Effector memory CD4-positive, alpha-beta T cell (primary cell): ENCODE measurements at places on chromosomes 16 and 17.

DNA sequence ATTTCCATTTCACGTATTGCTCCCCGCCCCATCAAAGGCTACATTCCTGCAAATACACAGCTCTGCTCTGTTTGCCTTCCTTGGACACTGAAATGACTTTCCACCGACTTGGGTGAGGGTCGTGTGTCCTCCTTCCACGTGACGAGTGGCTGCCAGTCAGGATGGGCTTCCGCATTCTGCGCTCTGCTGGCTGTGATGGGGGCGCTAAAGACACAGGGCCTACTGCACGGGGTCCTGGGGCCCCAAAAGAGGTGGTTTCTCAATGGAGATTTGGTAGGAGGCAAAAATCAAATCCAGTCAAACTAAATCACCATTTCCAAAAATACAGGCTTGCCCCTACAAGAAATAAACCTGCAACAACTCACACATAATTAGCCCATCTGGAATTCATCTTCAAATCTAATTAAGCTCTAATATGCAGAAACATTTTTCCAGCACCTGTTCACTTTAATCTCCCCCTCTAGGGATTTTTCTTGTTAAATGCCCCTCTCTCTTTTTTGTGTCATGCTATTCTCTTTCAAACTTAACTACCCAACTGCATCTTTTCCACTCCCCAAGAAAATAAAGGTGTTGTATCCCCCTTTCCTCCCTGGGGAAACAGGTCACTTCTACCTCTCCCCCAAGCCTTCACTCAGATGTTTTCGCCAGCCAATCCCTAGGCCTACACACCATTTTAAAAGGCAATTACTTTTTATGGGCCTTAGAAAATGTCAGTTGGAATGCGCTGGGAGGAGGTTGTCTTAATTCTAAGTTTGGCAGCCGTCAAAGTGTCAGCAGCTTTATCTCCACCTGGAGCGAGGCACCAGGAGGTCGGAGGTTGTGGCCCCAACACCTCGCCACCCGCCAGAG lies 21.9 kb upstream of the FAAP100 start:
- DNase-seq = no peak

DNA sequence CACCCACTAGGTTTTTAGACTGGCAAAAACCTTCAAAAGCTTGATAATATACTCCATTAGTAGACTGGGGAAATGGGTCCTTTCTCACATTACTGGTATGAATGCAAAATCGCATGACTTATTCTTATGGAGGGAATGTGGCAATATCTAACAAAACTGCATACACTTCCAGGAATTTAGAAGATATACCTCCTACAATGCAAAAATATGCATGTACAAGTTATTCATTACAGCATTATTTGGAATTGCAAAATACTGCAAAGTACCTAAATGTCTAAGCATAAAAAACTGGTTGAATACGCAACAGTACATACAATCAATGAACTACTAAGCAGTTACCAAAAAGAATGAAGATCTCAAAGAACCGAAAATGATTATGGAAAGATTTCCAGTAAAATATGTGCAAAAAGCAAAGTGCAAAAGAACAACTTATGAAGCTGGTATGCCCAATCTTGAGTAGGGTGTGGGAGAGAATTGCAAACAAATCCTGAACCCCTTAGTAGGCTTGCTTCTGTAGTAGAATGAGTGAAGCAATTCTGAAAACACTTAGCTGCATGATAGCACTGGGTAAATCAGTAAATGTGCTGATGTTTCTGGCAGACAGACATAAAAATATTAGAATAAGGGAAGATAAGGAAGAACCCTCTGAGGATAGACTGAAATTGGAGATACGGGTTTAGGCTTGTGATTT lies 180.1 kb downstream of the PARN start:
- DNase-seq = no peak

DNA sequence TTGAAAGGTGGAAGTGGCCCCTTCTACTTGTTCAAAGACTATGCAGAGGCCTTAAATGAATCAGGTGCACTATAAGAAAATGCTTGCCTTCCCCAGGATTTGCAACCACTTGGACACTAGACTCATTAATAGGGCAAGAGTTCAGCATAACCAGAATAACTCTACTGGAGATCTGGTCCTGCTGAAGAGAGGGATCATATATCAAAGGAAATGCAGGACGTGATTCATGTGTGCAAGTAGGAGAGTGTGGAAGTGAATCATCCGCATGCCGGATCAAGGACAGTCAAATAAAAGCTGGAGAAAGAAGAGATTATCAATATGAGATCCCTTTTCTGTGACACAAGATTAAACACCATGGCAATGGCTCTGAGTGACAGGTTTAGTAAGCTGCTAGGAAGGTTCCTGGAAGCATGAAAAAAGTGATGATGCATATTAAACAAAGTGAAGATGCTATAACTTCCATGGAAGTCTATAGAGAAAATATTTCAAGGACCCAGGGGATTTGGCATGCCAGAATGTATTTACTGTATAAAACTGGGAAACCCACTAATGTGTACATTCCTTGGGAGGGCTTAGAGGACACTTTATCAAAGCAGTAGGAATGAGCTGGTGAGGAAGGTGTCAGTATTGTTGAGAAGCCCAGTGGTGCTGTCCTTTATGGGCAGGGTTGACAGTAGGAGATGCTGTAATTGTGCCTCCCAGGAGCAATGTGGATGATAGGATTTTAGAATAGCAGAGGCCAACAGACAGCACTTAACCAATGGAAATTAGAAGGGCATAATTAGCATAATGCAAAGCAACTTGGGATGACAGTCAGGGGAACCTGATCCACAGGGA lies 133.1 kb downstream of the ABCA8 start:
- DNase-seq = no peak

GRCh38 chr17:5785867-5786509 lies 201.7 kb upstream of the NLRP1 start:
- DNase-seq = no peak
